Stimulated activated memory B cell treated with anti-CD40 and anti-IgM and Interleukin-4, amounts not matched to agents 10 μg/mL and 1 μg/mL and 100 μg/mL, for 72 hours (primary cell): ENCODE measurements at places on chromosomes 6 and 20.

DNA sequence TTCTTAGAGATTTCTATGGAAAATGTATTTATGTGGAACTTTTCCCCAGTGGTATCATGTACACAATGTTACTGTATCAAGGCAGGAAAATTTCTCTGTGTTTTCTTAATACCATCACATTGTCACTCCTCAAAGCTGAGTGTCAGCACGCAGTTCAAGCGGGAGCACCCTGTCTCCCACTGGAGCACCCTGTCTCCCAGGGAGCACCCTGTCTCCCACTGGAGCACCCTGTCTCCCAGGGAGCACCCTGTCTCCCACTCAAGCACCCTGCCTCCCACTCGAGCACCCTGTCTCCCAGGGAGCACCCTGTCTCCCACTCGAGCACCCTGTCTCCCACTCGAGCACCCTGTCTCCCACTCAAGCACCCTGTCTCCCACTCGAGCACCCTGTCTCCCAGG, 51.3 kb downstream of the PSMG4 start:
- no peaks in the 10 kb centered on the region for H3K36me3 ChIP-seq
- no peak overlapping the region for H3K4me3 ChIP-seq
- peaks cover 22% of the 10 kb centered on the region for H3K27me3 ChIP-seq

DNA sequence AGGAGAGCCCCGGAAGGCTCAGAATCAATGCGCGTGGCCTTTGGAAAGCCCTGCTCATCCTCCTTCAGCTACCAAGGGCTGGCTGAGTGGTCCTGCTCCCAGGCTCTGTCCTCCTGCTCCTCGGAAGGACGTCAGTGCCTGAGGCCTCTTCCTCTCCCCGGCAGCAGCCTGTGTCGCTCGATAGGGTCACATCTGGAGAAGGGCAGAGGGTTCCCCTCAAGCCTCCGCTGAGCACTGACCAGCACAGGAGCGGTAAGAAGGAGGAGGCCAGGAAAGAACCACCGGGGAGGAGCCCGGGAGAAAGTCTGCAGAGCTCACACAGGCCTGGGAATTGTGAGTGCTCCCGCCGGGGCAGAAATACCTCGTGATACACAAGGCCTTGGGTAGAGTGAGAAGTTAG, 21.2 kb downstream of the KIF25 start:
- peaks cover 23% of the 10 kb centered on the region for H3K27me3 ChIP-seq
- no peak overlapping the region for H3K27ac ChIP-seq
- no peaks in the 10 kb centered on the region for H3K36me3 ChIP-seq
- H3K4me3 ChIP-seq, result no peak overlapping the region

GRCh38 chr6:137756788-137757187, 110.3 kb upstream of the TNFAIP3 start:
- no peak overlapping the region for H3K4me3 ChIP-seq
- peaks cover 28% of the 10 kb centered on the region for H3K4me1 ChIP-seq
- H3K27me3 ChIP-seq, result no peaks in the 10 kb centered on the region
- no peak overlapping the region for H3K27ac ChIP-seq
- no peaks in the 10 kb centered on the region for H3K36me3 ChIP-seq

- H3K27ac ChIP-seq, result peak overlapping the region; percentile 2
- peaks cover 5% of the 10 kb centered on the region for H3K36me3 ChIP-seq
- H3K4me1 ChIP-seq, result peaks cover 41% of the 10 kb centered on the region
Measured at GRCh38 chr6:137282254-137282653, 63.1 kb upstream of the IFNGR1 start.

DNA sequence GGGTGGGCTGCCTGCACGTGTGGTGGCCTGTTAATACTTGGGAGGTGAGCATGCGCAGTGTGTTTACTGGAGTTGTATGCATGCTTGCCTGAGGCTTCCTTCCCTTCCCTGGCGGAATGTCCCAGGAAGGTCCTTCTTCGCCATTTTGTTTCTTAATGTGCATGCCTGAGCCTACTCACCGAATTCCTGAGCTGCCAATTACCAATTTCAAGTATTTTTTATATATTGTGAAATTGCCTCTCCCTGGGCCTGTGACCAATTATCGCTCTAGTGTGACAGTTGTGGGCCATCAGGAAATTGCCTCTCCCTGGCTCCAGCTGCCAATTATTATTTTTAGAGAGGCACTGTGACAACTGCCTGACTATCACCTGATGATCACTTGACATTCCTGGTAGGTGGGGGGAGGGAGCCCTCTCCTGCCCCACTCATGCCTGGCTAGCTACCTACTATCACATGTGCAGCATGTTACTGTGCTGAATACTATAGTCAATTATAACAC, 70.0 kb downstream of the FAM50B start:
- H3K4me3 ChIP-seq, result no peak overlapping the region
- H3K4me1 ChIP-seq, result peaks cover 8% of the 10 kb centered on the region
- peaks cover 39% of the 10 kb centered on the region for H3K27me3 ChIP-seq
- no peaks in the 10 kb centered on the region for H3K36me3 ChIP-seq

GRCh38 chr6:47195011-47195650, 114.6 kb downstream of the TNFRSF21 start:
- no peak overlapping the region for H3K4me3 ChIP-seq
- no peaks in the 10 kb centered on the region for H3K27me3 ChIP-seq
- no peak overlapping the region for H3K27ac ChIP-seq
- no peak for ATAC-seq
- H3K4me1 ChIP-seq, result no peaks in the 10 kb centered on the region
- no peaks in the 10 kb centered on the region for H3K36me3 ChIP-seq

GRCh38 chr6:144644776-144645175, 359.6 kb downstream of the UTRN start:
- no peak overlapping the region for H3K4me3 ChIP-seq
- peaks cover 14% of the 10 kb centered on the region for H3K4me1 ChIP-seq
- H3K27ac ChIP-seq, result no peak overlapping the region
- H3K27me3 ChIP-seq, result no peaks in the 10 kb centered on the region

DNA sequence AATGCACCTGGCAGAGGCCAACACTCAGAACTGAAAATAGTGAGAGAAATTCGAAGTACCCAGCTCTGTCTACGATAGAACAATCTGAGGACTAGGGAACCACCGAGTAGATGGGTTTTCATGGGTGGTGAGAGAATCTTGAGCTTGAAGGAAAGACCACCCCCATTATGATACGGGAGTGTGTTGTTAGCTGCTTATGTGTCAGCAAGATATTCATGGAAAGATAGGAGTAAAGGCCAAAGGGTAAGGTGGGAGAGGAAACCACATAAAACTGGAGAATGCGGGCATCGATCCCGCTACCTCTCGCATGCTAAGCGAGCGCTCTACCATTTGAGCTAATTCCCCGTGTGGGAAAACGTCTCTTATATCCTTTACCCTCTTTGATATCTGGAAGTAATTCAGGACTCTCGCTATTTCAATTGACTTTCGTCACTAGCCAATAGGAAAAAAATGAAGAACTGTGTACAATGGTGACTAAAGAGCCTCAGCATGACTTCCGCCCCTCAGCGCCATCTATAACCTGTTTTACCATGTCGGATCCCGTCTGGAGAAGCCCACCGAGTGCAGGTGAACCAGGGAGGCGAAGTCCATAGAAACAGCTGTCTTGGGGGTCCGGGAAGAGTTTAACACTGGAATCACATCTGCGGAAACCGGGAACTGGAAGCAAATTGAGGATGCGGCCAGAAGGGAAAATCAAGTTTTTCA, 25.0 kb upstream of the ABT1 start:
- peak overlapping the region; percentile 53 for H3K27ac ChIP-seq
- H3K4me1 ChIP-seq, result peaks cover 29% of the 10 kb centered on the region
- H3K36me3 ChIP-seq, result no peaks in the 10 kb centered on the region
- H3K27me3 ChIP-seq, result peaks cover 8% of the 10 kb centered on the region
- ATAC-seq, result no peak
- H3K4me3 ChIP-seq, result peak overlapping the region; percentile 78

- no peaks in the 10 kb centered on the region for H3K4me1 ChIP-seq
- H3K36me3 ChIP-seq, result no peaks in the 10 kb centered on the region
- no peak for ATAC-seq
- H3K27ac ChIP-seq, result no peak overlapping the region
- H3K4me3 ChIP-seq, result no peak overlapping the region
- peaks cover 57% of the 10 kb centered on the region for H3K27me3 ChIP-seq
Measured at GRCh38 chr6:1349655-1350054, 37.8 kb downstream of the FOXQ1 start.

GRCh38 chr20:44717986-44718385, 2.8 kb downstream of the CCN5 start:
- no peak overlapping the region for H3K27ac ChIP-seq
- no peaks in the 10 kb centered on the region for H3K36me3 ChIP-seq
- H3K4me1 ChIP-seq, result no peaks in the 10 kb centered on the region
- ATAC-seq, result no peak
- peaks cover 15% of the 10 kb centered on the region for H3K27me3 ChIP-seq

GRCh38 chr20:63749597-63750508, 10.3 kb downstream of the SLC2A4RG start:
- no peaks in the 10 kb centered on the region for H3K4me1 ChIP-seq
- no peak overlapping the region for H3K27ac ChIP-seq
- no peaks in the 10 kb centered on the region for H3K27me3 ChIP-seq

DNA sequence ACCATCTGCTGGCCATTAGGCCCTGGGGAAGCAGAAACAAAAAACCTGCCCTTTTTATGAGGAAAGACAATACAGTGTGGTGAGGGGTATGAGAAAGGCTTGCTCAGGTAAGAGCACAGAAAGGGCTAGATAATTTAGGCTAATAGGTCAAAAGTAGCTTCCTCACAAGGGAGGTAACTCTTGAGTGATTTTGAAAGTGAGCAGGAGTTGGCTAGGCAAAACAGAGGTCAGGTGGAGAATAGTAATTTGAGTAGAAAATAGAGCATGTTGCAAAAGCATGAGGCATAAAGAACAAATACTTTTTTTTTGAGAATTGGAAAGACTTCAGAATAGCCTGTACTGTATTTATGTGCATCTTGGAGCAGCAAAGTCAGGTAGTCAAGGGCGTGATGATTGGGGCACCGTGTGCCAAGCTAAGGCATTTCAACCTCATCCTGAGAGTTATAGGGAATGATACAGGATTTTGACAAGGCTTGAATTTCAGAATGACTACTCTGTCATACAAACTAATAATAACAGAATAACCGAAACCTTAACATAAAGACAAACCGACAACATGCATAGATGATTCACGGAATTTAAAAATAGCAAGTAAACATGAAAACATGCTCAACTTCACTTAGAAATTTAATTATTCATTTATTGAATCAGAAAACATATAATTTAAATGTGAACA, 123.0 kb upstream of the ENPP5 start:
- peak; percentile 57 for ATAC-seq
- H3K27me3 ChIP-seq, result peaks cover 31% of the 10 kb centered on the region
- H3K27ac ChIP-seq, result no peak overlapping the region
- peaks cover 21% of the 10 kb centered on the region for H3K4me1 ChIP-seq
- no peaks in the 10 kb centered on the region for H3K36me3 ChIP-seq

GRCh38 chr6:11429577-11429976, 108.0 kb upstream of the TMEM170B start:
- no peaks in the 10 kb centered on the region for H3K27me3 ChIP-seq
- no peak overlapping the region for H3K4me3 ChIP-seq
- no peak overlapping the region for H3K27ac ChIP-seq
- ATAC-seq, result no peak

DNA sequence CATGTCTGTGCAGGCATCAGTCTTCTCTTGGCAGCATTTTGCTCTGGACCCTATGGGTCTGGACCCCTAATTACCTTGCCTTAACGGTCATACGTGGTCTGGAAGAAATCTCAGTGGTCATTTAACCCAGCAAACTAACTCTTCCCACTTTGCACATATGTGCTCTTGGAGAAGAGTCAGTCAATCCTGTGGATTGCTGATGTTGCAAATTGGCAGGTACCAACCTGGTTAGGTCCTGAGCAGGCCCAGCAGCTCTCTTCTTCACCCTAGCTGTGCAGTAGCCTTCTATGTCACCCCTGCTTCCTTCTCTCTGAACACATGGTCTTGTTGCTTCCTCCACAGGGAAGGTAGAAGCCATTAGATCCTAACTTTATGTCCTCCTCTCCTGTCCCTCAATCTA, 1.6 kb downstream of the CEP43 start:
- peak overlapping the region; percentile 46 for H3K27ac ChIP-seq
- no peaks in the 10 kb centered on the region for H3K27me3 ChIP-seq
- peak overlapping the region; percentile 90 for H3K4me3 ChIP-seq
- peaks cover 32% of the 10 kb centered on the region for H3K4me1 ChIP-seq

GRCh38 chr20:51402201-51402600, 140.3 kb downstream of the NFATC2 start:
- no peaks in the 10 kb centered on the region for H3K27me3 ChIP-seq
- H3K4me3 ChIP-seq, result peak overlapping the region; percentile 22
- peaks cover 83% of the 10 kb centered on the region for H3K4me1 ChIP-seq
- peaks cover 73% of the 10 kb centered on the region for H3K36me3 ChIP-seq

DNA sequence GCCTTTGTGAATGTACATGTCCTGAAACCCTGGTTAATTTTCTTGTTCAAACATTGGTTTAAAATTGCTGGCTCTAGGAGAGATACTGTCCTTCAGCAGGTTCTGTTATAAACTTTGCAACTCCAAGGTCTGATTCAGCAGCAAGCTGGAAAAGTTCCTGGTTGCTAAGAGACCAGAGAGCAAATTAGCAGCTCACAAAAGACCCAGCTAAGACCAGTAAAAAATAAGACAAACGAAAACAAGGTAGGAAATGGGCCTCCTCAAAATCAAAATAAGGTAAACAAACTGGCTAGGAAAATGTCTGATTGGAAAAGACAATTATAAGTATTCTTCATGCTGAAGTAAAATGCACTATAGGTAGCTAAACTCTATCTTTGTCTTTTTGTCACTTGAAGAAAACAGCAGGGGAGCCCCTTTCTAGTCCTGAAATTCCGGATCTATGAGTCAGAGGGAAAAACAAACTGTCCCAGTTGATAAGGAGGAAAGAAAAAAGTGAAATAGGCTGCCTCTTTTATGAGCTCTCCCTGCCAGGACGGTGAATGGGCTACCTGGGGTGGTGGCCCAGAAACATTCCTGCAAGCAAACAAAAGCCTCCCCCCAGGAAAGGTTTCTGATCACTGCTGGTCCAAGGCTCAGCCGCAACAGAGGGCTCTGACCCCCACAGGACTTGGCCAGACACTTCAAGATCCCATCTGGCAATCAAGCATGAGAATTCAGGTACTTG, 41.6 kb downstream of the UNC5CL start:
- no peaks in the 10 kb centered on the region for H3K36me3 ChIP-seq
- H3K27me3 ChIP-seq, result peaks cover 66% of the 10 kb centered on the region
- no peak overlapping the region for H3K4me3 ChIP-seq
- ATAC-seq, result no peak
- H3K4me1 ChIP-seq, result no peaks in the 10 kb centered on the region
- H3K27ac ChIP-seq, result no peak overlapping the region

DNA sequence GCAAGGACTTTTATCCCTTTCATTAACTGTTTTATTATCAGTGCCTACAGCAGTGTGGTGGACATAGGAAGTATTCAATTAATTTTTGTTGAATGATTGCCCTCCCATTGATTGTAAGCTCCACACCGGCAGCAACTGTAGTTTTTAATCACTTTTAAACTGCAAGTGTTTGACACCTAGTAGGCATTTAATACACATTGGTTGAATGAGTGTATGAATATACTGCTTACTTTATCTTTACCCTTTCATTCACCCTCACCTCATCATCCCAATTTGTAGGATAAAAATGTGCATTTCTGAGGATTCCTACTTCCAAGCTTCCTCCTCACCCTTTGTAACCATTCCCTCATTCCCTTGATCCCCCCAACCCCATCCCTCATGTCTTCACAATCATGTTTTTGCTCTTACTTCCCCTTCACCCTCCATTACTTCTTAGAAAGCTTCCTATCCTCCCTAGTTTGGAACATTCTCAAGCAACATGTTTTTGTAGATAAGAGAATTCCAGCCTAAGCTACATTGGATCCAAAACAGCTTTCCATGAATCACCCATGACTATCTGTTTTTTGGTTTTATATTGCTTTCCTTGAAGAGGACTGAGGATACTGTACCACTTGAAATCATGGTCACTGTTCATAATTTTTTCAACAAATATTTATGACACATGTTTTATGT, 955 bp upstream of the SLC26A8 start:
- no peak for ATAC-seq
- no peaks in the 10 kb centered on the region for H3K36me3 ChIP-seq
- H3K27ac ChIP-seq, result no peak overlapping the region
- H3K27me3 ChIP-seq, result peaks cover 36% of the 10 kb centered on the region
- peaks cover 16% of the 10 kb centered on the region for H3K4me1 ChIP-seq
- no peak overlapping the region for H3K4me3 ChIP-seq
